ENCODE measurements at places on chromosomes 2 and 18.

GRCh38 chr18:35585608-35586007, 4.1 kb downstream of the GALNT1 start:
- no peak overlapping the region for H3K4me3 ChIP-seq
- DNase-seq: no peak
- peaks cover 28% of the 10 kb centered on the region for H3K4me1 ChIP-seq
- H3K27ac ChIP-seq: no peak overlapping the region
- H3K36me3 ChIP-seq: no peaks in the 10 kb centered on the region

GRCh38 chr18:58552057-58552461, 76.8 kb downstream of the ALPK2 start:
- no peaks in the 10 kb centered on the region for H3K4me1 ChIP-seq
- H3K4me3 ChIP-seq: no peak overlapping the region
- H3K27me3 ChIP-seq: no peaks in the 10 kb centered on the region
- no peaks in the 10 kb centered on the region for H3K36me3 ChIP-seq

- no peaks in the 10 kb centered on the region for H3K27me3 ChIP-seq
- no peak overlapping the region for H3K4me3 ChIP-seq
- H3K36me3 ChIP-seq: no peaks in the 10 kb centered on the region
- H3K27ac ChIP-seq: no peak overlapping the region
Observed at GRCh38 chr2:23100406-23100805, 284.6 kb upstream of the KLHL29 start.

DNA sequence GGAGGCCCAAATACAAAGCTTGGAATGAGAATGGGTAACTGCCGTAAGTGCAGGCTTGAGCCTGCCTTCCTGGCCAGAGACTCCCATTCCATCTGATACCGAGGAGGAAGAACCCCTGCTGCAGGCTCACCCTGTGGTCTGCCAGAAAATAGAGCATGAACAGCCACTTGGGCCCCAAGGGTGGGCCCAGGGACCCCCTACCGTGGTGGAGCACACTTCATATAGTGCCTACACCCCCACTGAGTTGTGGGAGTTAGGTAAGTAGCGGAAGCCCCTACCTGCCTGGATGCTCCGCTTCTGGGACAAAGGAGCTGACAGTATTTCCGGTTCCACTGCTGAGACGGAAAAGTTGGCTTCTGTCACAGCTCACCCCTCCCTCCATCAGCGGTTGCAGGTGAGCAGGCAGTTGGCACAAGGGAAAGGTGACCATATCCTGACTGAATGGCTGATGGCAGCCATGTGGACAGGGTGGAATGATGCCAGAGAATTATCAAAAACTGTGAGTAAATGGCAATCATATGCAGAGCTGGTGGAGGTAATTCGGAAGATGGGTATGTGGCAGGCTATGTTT, 11.5 kb upstream of the C2orf42 start:
- no peak overlapping the region for H3K27ac ChIP-seq
- no peaks in the 10 kb centered on the region for H3K27me3 ChIP-seq
- no peak overlapping the region for H3K4me3 ChIP-seq
- no peaks in the 10 kb centered on the region for H3K36me3 ChIP-seq

DNA sequence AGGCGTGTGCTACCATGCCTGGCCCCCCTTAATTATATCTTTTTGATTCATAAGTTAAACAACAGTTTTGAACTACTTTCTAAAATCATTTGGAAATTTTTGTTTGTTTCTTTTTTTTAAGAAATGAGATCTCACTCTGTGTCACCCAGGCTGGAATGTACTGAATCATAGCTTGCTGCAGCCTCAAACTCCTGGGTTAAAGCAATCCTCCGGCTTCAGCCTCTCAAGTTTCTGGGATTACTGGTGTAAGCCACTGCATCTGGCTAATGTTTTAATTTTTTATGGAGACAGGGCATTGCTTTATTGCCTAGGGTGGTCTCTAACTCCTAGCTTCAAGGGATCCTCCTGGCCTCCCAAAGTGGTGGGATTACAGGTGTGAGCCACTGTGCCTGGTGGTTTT, 71.5 kb downstream of the BABAM2 start:
- no peaks in the 10 kb centered on the region for H3K36me3 ChIP-seq
- peaks cover 44% of the 10 kb centered on the region for H3K4me1 ChIP-seq
- no peak for DNase-seq
- H3K27me3 ChIP-seq: no peaks in the 10 kb centered on the region
- H3K27ac ChIP-seq: peak overlapping the region; percentile 14
- no peak overlapping the region for H3K4me3 ChIP-seq

- H3K36me3 ChIP-seq: no peaks in the 10 kb centered on the region
- H3K4me1 ChIP-seq: no peaks in the 10 kb centered on the region
- H3K4me3 ChIP-seq: no peak overlapping the region
Observed at GRCh38 chr2:47422016-47422415, 19.1 kb downstream of the MSH2 start.

- H3K36me3 ChIP-seq: no peaks in the 10 kb centered on the region
- H3K27ac ChIP-seq: no peak overlapping the region
- H3K27me3 ChIP-seq: no peaks in the 10 kb centered on the region
- no peak overlapping the region for H3K4me3 ChIP-seq
Observed at GRCh38 chr2:27596627-27597026, 13.8 kb downstream of the ZNF512 start.

DNA sequence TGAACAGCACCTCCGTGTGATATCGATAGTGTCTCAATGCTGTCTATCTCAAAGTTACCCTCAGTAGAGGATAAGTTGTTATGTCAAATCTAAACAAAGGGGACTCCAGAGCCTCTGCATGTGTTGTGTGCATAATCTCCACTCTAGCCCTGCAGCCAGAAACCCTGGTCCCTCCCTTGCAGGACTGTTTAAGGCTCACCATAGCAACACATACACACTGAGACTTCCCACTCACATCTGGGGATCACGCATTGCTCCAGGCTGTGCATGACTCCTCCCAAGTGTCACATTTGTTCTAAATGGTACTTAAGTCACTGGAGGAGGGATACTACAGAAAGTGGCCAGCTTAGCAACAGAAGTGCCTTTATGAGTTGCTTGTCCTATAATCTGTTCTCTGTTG, 258.6 kb upstream of the CRIM1 start:
- no peak overlapping the region for H3K27ac ChIP-seq
- no peak for DNase-seq
- H3K4me1 ChIP-seq: no peaks in the 10 kb centered on the region
- H3K27me3 ChIP-seq: no peaks in the 10 kb centered on the region

- no peaks in the 10 kb centered on the region for H3K27me3 ChIP-seq
- H3K36me3 ChIP-seq: no peaks in the 10 kb centered on the region
- DNase-seq: no peak
- H3K27ac ChIP-seq: no peak overlapping the region
- H3K4me1 ChIP-seq: no peaks in the 10 kb centered on the region
- H3K4me3 ChIP-seq: no peak overlapping the region
Observed at GRCh38 chr2:212465456-212465855, 73.1 kb downstream of the ERBB4 start.

- DNase-seq: no peak
- H3K4me3 ChIP-seq: no peak overlapping the region
- H3K27ac ChIP-seq: no peak overlapping the region
Observed at GRCh38 chr2:190186238-190186637, 123.7 kb upstream of the MSTN start.

DNA sequence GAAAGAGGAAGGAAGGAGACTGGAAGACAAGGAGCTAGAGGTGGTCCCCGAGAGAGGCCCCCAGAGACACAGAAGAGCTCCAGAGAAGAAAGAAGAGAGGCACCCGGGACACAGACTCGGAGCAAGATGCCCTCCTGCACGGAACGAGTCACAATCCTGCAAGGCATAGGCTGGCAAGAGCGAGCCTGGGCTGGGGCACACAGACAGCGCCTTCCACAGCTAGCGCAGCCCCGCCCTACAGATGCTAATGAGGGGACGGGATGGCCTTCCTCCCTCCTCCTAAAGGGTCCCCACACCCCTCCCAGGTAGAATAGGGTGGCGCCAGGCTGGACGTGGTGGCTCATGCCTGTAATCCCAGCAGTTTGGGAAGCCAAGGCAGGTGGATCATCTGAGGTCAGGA, 19.8 kb upstream of the GPR17 start:
- no peaks in the 10 kb centered on the region for H3K4me1 ChIP-seq
- H3K27me3 ChIP-seq: no peaks in the 10 kb centered on the region
- no peak for DNase-seq
- no peak overlapping the region for H3K27ac ChIP-seq

GRCh38 chr2:169619946-169620345, 35.8 kb downstream of the PPIG start:
- H3K4me1 ChIP-seq: no peaks in the 10 kb centered on the region
- no peak for DNase-seq
- no peak overlapping the region for H3K4me3 ChIP-seq
- no peaks in the 10 kb centered on the region for H3K36me3 ChIP-seq

DNA sequence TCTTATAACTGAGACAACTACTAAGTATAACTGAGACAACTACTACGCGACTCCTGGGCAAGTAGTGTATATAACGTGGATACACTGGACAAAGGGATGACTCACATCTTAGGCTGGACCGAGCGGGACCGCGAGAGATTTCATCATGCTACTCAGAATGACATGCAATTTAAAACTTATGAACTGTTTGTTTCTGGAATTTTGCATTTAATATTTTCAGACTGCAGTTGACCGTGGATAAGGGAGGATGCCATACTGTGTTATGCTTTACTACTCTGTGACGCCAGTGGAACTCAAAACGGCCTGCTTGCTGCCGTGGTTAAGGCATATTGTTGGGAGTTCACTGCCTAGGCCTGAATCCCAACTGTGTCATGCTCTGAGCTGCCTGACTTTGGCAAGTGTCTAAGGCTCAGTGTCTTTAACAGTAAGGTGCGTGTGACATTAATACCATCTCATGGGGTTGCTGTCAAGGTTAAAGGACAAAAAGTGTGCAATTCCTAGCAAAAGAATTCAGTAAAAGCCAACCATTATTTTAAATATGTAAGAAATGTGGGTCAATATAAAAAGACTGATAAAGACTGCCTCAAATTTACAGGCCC, 64.6 kb downstream of the BMP10 start:
- H3K4me3 ChIP-seq: no peak overlapping the region
- H3K27me3 ChIP-seq: no peaks in the 10 kb centered on the region
- no peak overlapping the region for H3K27ac ChIP-seq
- no peaks in the 10 kb centered on the region for H3K36me3 ChIP-seq
- H3K4me1 ChIP-seq: peaks cover 61% of the 10 kb centered on the region
- no peak for DNase-seq

GRCh38 chr2:113698892-113699447, 57.5 kb downstream of the SLC35F5 start:
- H3K4me1 ChIP-seq: no peaks in the 10 kb centered on the region
- no peak overlapping the region for H3K4me3 ChIP-seq
- DNase-seq: no peak
- H3K36me3 ChIP-seq: no peaks in the 10 kb centered on the region
- no peaks in the 10 kb centered on the region for H3K27me3 ChIP-seq
- H3K27ac ChIP-seq: no peak overlapping the region

DNA sequence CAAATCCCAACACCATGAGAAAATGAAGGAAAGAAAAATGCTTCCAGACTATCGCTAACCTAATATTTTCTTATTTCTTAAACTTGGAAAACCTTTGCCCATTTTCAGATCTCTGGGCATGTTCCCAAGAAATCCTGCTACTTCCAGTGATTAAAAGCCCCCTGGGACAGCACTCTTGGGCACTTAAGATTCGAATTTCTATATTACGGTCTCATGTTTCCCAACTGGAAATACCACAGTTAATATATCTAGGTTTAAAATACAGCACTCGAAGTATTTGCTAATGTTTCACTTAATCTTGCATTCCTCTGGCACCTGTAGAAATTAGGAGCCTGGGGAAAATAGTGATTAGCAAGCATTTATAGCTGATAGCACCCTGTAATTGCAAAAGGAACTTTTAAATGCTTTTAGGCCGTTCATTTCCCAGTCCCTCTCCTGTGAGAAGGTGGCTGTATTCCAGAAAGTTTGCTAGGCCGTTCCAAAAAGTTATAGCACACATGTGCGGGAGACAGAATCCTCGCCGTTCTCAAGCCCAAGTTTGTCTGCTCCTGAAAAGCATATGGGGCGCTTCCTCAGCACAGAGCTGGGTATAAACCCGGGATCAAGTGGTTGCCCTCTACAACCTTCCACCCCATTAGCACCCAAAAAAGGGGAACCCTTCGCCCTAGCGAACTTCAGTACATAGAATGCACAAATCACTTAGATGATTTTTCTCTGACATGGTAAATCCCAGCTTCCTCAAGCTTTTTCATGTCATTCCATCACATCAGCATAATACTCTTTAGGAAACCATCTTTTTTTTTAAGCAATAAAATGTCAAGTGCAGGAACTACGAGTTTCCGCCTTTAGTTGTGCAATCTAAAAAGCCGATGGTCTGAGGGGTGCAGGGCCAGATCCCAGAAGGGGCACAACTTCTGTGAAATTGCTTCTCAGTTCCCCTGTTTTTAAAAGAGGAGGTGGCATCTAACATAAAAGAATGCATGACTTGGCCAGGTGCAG, 60.6 kb downstream of the DIPK1C start:
- H3K4me1 ChIP-seq: peaks cover 18% of the 10 kb centered on the region
- H3K27me3 ChIP-seq: no peaks in the 10 kb centered on the region
- H3K4me3 ChIP-seq: no peak overlapping the region
- no peaks in the 10 kb centered on the region for H3K36me3 ChIP-seq

GRCh38 chr18:23154823-23155500, 19.7 kb downstream of the CABLES1 start:
- no peak overlapping the region for H3K4me3 ChIP-seq
- H3K4me1 ChIP-seq: peaks cover 23% of the 10 kb centered on the region
- no peaks in the 10 kb centered on the region for H3K36me3 ChIP-seq
- DNase-seq: no peak
